ENCODE measurements at places on chromosomes 5 and 9.

GRCh38 chr9:110330484-110331105 is 7.1 kb downstream of the TXNDC8 start:
- no peak for DNase-seq

DNA sequence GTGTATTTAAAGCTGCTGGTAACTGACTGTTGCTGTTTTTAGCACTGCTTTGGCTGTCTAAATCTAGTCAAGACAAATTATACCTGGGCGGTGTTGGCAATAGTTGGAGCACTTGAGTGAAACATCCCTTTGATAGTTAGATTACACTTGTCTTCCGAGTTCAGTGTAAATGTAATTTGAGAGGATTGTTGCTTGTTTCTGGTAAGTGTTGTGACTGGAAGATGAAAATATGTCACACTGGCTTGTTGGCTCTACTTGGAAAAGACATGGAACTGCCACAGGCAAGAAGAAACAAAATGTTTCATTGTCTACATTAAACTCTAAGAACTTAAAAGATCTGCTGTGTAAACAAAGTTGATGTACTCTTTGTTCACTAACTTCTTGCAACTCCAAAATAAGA is 49.2 kb upstream of the PTPRD start:
- DNase-seq = no peak

DNA sequence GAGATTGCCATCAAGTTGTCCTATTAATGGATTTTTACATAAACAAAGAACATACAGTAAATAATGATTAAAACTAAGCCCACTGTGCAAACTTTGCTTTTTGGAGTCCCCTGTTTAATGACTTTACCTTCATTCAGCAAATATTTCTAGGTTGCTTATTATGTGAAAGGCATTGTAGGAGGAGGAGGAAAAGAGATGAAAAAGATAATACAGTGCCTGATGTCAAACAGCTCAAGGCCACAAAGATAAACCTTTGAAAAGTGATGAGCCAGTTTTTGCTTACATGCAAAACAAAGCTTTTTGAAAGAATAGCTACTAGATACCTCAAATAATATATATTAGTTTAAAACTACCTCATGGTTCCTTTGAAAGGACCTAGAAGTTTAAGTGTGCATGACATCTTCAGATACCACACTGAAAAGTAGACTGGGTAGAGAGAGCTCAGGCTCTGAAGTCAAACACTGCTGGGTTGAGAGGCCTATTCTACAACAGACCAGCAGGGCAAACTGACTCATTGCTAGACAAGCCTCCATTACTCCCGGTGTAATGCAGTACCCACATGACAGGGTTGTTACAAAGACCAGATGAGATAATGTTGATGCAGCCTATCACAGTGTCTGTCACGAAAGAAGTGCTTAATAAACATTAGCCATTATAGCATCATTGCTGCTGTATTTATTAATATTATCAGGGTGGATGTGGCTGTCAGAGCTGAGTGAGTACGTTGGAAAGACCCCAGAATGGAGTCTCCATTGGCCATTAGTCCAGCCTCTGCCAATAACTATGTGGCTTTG is 11.8 kb downstream of the DEPDC1B start:
- peak; percentile 80 for DNase-seq

DNA sequence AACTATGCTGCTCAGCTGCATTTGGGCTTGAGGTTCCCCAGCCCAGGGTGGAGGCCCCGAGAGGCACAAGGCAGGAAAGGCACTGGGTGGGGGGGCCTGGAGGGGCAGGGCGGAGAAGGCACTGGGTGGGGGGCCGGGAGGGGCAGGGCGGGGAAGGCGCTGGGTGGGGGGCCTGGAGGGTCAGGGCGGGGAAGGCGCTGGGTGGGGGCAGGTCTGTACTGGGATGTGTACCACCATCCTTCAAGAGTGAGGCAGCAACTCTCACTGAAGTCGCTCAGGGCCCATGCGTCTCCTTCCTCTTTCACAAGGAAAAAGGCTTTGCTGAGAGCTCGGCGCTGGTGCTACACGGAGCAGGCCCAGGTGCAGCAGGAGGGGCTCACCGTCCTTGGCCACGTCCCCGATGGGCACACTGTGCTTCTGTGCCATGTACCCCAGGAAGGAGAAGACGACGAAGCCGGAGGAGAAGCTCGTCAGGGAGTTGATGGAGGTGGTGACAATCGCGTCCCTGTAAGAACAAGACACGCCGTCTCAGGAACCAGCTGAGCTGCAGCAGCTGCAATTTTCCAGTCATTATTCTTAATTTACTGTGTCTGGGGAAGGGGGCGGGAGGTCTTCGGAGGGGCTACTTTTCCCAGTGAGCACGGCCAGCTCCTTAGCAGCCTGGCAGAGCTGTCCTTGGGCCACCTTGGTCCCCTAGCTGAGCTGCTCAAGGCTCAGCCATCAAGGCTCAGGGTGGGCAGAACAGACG is 30.8 kb downstream of the SLC6A3 start:
- DNase-seq = no peak

DNA sequence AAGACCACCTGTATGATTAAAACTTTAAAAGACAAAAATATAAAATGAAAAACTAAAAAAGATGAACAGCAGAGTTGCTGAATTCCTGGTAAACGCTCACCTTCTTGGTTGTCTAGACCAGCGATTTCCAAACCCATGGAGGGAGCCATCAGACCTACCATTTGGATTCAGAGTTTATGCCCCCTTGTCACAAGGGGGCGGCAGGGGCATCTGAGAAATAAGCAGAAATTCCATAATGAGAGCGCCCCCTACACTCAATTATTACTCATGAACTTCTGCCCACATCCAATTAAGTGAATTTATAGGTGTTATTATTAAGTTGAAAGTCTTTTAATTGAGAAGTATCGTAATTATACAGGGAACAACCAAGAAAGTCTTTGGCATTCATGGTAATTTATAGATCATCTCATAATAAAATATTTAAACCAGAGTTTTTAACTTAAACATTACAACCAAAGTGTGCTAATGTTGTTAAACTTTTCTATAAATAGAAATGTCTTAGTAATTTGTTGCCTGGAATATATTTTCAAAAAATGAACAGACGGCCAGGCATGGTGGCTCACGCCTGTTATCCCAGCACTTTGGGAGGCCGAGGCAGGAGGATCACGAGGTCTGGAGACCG is 35.2 kb upstream of the SPATA31C2 start:
- DNase-seq = peak; percentile 81

GRCh38 chr5:93821891-93822415 is 80.6 kb upstream of the POU5F2 start:
- no peak for DNase-seq

GRCh38 chr9:27940535-27940934 is 367.3 kb upstream of the C9orf72 start:
- DNase-seq = no peak
